ENCODE measurements at places on chromosomes 5 and 9.
A peak's percentile ranks its signal among the peaks of the same experiment; 100 is the strongest.

GRCh38 chr9:99860266-99860665, 38.6 kb downstream of the NR4A3 start:
- no peak for DNase-seq

GRCh38 chr9:13790055-13790454, 510.6 kb upstream of the MPDZ start:
- DNase-seq: no peak

DNA sequence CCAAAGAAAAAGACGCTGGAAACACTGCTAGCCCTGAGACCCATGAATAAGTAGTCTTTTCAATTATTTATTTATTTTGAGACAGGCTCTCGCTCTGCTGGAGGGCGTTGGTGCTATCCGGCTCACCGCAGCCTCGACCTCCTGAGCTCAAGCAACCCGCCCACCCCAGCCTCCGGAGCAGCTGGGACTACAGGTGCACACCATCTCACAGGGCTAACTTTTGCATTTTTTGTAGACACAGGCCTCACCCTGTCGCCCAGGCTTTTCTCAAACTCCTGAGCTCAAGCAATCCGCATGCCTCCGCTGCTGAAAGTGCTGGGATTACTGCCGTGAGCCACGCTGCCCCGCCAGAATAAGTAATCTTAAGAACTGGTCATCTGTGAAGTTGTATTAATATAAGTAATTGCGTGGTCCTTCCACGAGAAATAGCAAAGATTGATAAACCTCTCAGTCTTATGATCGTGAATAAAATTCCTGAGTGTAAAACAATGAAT, 1.6 kb downstream of the ANXA2R start:
- DNase-seq: peak; percentile 35

- DNase-seq: no peak
Measured at GRCh38 chr5:78639791-78640190, 8.8 kb downstream of the LHFPL2 start.

- no peak for DNase-seq
Measured at GRCh38 chr5:174583071-174583470, 141.3 kb upstream of the MSX2 start.

GRCh38 chr9:129983891-129984290, 59.1 kb downstream of the FNBP1 start:
- no peak for DNase-seq

GRCh38 chr9:68927165-68927564, 86.7 kb downstream of the PRKACG start:
- no peak for DNase-seq

DNA sequence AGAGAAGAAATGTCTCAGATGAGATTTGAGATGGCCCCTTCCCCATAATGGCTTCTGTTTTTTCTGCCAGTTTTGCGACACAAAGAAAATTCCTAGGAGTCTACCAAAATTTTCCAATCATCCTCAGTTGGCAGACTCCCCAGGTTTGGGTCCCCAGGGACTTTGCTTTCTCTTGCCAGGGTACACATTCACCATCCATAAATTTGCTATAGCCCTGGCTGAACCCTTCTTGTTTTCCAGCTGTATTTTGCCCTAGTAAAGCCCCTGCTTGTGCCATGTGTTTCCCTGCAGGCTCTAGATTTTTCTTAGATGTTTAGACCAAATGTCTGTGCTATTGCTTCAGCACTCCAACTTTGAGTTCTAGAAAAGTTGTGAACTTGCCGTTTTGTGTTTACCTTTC, 283.2 kb downstream of the ANXA1 start:
- DNase-seq: no peak

DNA sequence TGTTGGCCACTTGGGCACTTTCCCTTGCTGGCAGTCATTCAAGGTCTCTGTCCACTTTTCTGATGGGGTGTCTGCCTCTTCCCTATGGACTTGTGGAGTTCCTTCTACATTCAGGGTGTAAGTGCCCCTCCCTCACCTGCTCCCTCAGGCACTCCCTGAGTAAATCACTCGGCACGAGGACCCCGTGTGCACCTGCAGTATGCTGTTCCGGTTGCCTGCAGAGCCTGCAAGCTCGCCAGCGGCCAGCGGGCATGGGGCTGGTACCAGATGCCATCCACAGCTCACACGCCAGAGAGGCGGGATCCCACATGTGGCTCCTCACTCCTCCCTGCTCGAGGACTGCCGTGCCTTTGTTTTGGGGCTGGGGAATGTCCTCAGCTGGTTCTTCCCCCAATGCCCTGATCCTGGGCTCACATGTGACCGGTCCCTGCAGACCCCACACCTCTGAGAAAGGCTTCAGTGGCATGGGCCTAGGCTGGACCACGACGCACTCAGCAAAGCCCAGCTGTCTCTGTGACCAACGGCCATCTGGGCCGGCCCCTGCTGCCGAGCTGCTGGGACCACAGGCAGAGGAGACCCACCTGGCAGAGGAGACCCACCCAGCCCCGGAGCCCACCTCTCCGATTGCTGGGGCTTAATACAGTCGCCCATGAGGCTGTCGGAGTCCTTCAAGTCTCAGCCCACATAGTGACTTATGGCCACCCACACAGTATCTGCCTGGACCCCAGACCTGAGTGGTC, 46.1 kb upstream of the CLPTM1L start:
- DNase-seq: no peak

- no peak for DNase-seq
Measured at GRCh38 chr9:95641586-95641985, 124.8 kb upstream of the PTCH1 start.

DNA sequence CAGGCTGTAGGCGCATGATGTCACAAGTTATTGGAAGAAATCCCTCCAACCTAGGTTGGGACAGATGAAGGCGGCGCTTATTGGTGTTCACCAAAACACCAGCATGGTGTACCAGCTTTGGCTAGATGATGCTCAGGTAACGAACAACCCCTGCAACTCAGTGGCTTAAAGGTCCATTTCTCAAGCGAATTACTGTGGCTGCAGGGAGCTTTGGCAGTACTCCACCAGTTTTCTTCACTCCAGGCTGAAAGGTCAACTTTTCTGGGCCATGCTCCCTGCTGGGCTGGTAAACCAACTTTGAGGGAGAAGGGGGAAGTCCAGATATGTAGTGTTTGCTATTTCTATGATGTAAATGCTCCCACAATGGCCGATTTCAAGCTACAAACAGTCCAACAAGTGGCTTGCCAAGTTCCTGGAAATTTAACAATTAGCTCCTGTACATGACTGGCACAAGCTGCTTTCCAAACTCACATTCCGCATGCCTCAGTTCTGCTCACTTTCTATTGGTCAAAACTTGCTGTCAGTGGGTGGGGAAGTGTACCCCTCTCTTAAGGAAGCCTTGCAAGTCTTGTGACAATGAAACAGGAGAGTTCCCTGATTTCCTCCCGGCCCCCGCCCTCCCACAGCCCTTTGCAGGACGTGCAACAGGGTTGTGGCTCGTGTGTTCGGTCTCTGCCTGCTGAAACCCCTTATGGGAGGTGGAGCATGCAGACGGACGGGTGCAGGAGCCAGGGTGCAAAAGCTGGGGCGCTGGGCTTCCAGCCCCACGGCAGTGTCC, 588 bp upstream of the ZBED3 start:
- DNase-seq: no peak

- no peak for DNase-seq
Measured at GRCh38 chr5:98997000-98997399, 68.2 kb upstream of the CHD1 start.

GRCh38 chr9:75891277-75891741, 836 bp downstream of the PCSK5 start:
- DNase-seq: peak; percentile 14

GRCh38 chr5:131262953-131263541, 806 bp upstream of the CDC42SE2 start:
- DNase-seq: peak; percentile 43

DNA sequence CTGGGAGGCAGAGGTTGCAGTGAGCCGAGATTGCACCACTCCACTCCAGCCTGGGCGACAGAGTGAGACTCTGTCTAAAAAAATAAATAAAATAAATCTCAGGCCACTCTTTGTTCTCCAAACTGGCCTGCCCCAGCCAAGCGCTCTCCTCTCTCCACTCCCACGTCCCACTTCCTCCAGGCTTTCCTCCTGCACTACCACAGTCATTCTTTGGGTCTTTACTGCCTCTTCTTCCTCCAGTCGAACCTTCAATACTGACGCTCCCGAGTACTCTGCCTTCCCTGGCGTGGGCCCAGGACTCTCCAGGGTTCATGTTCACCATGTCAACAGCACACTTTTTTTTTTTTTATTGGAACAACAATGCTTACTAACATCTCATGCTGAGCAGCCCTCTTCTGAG, 23.9 kb downstream of the RNF130 start:
- DNase-seq: no peak
